Effector memory CD8-positive, alpha-beta T cell (primary cell): ENCODE measurements at places on chromosomes 13 and 19.
A peak's percentile ranks its signal among the peaks of the same experiment; 100 is the strongest.

DNA sequence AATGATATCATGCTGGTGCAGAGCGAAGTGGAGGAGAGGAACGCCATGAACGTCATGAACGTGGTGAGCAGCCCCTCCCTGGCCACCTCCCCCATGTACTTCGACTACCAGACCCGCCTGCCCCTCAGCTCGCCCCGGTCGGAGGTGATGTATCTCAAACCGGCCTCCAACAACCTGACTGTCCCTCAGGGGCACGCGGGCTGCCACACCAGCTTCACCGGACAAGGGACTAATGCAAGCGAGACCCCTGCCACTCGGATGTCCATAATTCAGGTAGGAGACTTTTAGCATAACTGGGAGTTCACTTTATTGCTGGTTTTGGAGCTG is 3.3 kb downstream of the PCDH17 start:
- no peak for DNase-seq

DNA sequence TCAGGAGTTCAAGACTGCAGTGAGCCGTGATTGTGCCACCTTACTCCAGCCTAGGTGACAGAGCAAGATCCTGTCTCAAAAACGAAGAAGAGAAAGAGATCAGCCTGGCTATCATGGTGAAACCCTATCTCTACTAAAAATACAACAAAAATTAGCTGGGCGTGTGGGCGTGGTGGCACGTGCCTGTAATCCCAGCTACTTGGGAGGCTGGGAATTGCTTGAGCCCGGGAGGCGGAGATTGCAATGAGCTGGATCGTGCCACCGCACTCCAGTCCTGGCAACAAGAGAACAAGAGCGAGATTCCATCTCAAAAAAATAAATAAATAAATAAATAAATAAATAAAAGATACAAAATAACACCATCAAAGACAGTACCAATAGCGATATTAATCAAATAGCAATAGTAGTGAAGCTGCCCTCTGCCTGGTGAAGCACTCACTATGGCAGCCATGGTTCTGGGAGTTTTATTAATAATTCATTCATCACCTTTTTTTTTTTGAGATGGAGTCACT is 53.9 kb downstream of the NFIC start:
- no peak for DNase-seq

DNA sequence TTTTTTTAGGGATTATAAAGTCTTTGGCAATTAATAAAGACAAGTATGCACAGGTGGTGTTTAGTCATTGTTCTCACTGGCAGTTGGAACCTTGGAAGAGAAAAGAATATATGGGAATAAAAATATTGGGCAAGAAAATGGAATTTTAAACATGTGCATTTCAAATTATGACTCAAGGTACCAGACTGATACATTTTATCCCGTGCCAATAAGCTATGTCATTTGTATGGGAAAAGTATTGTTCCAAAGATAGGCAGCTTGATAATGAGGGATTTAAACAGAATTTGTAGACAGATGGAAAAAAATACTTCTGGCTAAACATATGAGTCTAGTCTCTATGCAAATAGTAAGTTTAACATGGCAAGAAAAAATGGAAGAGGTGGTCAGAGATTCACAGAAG is 169.5 kb upstream of the UFM1 start:
- DNase-seq, result no peak

GRCh38 chr13:114034481-114034891 is 60.6 kb upstream of the C13orf46 start:
- no peak for DNase-seq

DNA sequence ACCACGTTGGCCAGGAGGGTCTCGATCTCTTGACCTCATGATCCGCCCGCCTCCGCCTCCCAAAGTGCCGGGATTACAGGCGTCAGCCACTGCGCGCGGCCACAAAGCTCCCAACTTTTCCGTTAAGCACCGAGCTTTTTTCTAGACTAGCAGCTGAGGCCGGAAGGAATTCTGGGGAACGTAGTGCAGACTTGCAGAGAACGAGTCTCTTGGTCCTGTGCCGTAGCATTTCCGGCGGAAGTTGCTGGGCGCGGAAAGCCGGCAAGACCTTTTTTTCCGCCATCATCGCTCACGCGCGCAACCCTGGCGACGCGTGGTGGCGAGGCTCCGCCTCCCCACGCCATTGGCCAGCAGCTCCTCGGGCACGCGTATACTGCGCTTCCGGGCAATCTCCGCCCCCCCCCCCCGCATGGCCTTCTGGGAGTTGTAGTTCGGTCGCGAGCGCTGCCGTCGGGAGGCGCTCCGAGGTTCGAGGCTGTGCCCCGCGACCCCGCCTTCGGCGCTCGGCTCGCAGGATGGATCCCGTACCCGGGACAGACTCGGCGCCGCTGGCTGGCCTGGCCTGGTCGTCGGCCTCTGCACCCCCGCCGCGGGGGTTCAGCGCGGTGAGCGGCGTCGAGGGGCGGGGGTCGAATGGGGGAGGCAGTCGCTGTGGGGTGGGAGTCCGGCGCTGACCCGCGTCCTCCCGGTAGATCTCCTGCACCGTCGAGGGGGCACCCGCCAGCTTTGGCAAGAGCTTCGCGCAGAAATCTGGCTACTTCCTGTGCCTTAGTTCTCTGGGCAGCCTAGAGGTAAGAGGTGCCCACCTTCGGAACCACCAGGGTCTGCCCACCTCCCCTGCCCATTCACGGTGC is at the start of gene MVB12A:
MVB12A (plus strand) TSS at position 427 of the 854 bp plus-strand sequence; CDS start at position 516, 89 bp downstream.
- peak; percentile 89 for DNase-seq

- DNase-seq, result no peak
Observed at GRCh38 chr19:16035601-16036297, 40.5 kb upstream of the TPM4 start.

- DNase-seq, result no peak
Observed at GRCh38 chr19:900043-900301, 6.7 kb downstream of the RNU6-9 start.

DNA sequence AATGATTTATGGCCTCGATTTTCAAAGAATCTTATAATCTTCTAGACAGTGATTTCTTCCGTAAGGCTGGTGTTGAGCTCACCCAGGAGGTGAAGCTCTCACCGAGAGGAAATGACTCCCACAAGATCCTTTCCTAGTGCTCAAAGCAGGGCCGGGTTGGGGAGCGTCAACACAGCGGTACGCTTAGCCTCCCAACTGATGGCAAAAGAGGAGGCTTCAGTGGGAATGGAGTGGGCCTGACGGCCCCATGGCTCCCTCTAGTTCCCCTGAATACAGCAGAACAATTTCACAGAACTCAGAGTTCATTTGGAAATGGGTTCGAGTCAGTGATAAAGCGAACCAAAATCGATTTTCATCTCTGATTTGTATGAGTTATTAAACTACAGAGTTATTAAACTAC is 449.5 kb downstream of the KLF12 start:
- no peak for DNase-seq

GRCh38 chr13:22538400-22538799 is 642.4 kb upstream of the SGCG start:
- DNase-seq, result no peak

GRCh38 chr13:42307461-42307860 is 35.5 kb downstream of the AKAP11 start:
- DNase-seq, result no peak

DNA sequence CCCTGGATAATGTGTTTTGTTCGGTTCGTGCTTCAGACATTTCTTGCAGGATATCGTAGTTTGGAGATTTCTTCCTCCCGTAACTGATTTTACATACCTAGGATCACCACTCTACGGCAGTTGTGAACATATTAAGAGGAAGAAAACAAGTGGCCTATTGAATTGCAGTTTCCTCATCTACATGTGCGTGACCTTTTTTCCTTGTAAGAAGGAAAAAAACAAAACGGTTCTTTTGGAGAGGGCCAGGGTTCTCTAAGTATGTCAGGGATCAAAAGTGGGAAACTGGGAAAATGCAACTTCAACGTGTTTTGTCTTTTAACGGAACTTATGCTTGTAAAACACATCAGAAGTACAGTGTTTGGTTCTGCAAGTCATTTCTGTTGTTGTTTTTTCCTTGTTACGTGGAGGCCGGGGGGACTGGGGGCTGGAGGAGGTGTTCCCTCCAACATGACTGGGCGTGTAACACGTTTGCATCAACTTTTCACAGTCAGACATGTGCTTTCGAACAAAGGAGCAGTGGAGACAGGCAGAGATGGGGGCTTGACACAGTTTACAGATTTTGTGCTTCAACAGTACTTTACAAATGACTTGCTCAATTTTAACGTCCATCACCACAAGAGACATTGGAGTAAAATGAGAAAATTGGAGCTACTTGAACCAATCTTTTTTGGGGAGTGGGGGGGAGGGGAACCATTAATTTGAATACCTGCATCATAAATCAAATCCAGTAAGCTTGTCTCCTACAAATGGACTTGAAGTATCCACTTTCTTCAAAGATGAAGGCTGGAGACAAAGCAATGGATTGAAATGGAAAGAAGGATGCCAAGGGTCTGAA is 3.8 kb downstream of the ZC3H4 start:
- no peak for DNase-seq

- DNase-seq, result no peak
Observed at GRCh38 chr13:94305463-94305862, 174.0 kb downstream of the DCT start.

DNA sequence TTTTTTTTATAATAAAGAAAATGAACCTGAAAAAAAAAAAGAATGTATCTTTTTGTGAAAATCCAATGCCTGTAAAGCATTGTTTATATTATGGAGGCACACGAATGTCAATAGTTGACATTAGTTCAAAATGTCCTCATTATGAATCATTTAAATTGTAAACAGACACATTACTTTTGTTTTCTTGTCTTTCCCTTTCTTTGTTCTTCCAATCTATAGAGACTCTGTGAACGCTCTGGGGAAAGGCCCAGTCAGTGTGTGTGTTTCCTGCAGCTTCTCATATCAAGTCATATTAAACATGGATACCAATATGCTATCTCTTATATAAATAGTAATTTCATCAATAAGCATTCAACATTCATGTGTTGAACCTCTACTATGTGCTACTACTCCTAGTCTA is 193.1 kb downstream of the KCTD12 start:
- DNase-seq, result no peak

DNA sequence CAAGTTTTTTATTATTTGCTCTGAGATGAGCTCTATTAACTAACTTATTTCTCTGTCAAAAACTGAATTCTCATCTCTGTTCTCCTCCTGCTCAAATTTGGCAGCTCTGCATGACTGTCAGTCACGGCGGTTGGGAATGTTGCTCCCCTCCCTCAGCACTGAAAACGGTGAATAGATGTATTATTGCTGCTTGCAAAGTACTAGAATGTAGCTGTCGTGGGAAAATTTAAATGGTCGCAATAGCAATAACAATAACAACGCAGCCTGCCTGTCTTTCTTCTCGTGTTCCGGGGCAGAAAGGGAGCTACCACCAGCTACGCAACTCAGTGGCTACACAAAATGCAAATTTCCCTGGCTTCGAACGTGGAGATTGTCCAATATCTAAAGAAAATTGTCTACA is 125.6 kb upstream of the FRY start:
- DNase-seq, result no peak

DNA sequence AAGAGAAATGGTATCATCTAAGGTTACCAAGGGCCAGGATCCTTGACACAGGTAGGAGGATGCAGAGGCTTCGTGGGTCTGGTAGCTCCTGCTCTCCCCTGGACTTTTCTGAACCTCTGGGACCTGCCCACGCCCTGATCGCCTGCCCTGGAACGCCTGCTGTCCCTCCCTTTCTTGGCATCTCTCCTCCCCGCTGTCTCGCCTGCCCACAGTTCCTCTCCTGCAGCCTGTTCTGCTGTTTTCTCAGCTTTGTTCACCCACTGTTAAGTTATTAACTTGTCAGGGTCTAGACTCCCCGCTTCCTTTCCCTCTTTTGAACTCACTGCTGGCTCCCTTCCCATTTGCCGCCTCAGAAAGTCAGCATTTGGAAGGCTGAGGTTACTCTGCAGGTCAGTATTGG is 19.8 kb downstream of the SERP2 start:
- DNase-seq, result no peak

DNA sequence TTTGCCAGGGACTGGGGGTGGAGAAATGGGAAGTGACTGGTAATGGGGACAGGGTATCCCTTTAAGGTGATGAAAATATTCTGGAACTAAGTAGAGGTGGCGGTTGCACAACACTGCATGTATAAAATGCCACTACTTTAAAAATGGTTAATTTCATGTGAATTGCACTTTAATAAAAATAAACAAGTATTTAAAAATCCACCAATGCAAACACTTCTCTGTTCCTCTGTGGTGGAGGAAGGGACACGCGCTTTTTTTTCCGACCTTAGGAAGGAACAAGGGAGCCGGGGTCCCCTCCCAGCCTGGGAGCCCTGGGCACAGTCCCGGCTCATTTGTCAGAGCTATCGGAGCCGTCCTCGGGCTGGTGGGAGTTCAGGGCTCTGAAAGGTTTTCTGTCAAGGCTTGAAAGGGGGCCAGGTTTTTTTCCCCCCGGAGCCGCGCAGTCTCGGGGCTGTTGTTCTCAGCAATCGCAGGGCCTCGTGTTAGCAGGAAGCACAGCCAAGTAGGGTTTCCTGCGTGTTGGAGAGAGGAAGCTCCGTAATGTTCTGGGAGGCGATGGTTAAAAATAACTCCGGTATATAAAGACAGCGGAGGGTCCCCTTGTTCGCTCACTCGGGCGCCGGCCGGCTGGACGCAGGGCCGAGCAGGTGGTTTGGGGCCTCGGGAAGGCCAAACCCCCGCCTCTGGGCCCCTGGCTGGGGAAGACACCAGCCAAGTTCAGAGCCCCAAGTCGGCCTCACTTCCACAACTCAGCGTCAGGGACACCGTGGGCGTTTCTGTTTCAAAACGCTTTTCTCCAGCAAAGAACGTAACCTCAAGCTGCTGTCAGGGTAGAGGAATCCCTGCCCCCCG is 41.2 kb upstream of the KLF2 start:
- DNase-seq, result peak; percentile 12

GRCh38 chr13:33213797-33214196 is 71.8 kb downstream of the STARD13 start:
- no peak for DNase-seq

DNA sequence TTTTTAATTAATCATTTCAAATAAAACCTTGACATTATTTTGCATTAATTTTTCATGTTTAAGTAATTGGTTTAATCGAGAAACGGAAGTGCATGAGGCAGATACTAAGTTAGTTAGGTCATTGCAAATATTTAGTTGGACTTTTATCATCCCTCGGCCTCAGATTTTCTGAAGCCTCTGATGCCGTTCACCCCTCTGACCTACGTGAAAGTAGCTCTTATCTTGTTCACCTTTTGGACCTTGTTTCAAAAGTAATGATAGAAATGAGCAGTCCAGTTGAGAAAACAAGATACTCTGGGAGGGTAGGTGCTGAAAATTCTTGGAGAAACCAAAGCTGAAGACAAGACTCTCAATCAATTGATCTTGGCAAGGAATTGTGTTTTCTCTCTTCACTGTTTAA is 23.0 kb downstream of the LAIR2 start:
- DNase-seq, result no peak

GRCh38 chr13:73687087-73687486 is 447.1 kb downstream of the KLF12 start:
- DNase-seq, result no peak

DNA sequence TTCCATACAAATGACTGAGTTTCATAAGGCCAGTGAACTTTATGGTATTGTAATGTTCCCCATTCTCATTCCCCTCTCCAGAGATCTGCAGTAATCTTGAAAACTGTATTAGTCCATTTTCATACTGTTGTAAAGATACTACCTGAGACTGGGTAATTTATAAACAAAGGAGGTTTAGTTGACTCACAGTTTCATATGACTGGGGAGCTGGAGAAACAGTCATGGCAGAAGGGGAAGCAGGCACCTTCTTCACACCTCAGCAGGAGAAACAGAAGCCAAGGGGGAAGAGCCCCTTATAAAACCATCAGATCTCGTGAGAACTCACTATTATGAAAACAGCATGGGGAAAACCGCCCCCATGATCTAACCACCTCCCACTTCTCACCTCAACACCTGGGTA is 318.7 kb upstream of the KLF12 start:
- DNase-seq, result no peak
